ENCODE measurements at places on chromosomes 6 and 20.

GRCh38 chr6:168388641-168389633 is 52.0 kb upstream of the SMOC2 start:
- no peak for DNase-seq

DNA sequence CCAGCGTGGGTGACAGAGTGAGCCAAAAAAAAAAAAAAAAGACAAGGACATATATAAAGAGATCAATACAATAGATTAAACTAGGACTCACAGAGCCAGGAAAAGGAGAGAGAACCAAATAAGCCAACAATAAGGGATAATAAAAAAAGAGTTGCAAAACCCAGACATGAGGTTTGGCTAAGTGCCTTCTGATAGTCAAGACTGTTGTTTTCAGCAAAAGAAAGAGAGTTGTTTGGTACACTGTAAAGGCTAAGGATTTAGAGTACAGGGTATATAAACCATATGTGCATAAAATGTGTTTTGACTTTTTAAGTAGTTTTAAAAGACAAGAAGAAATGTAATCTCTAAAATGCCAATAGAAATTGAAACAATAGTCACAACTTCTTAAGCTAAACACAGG is 42.8 kb downstream of the RPF2 start:
- no peak for DNase-seq

DNA sequence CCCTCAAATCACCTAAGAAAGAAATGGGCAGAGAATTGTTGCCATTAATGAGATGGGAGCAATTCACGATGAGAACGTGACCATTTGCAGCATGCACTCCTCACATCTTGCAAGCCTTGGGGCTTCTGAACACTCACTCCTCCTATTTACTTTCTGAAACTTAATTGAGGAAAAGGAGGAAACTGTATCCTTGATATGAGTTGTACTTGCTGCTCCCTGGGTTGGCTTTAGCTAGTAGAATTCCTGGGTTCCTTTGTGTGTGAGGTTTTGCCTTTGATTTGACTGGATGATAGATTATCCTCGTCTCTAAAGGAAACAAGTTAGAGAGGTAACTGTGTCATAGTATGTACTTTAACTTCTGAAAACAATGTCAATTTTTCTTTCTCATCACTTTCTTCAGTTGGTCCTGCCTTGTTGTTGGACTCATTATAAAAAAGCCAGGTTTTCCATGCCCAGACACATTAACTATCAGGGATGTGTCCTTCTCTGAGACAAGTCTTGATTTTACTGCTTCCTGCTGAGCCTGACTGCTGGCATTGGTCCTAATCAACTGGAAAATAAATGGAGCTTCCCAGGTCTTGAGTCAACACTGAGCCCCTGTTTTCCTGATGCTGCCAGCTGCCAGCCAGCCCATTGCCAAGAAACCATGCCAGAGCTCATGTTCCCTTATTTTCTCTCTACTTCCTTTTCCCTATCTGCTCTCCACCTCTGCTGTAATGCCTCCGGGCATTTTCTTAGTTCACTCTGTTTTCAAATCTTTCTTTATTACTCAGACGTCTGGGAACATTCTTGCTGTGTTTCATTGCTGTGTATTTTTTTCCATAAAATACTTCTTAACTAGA is 6.0 kb upstream of the MRAP2 start:
- no peak for DNase-seq

DNA sequence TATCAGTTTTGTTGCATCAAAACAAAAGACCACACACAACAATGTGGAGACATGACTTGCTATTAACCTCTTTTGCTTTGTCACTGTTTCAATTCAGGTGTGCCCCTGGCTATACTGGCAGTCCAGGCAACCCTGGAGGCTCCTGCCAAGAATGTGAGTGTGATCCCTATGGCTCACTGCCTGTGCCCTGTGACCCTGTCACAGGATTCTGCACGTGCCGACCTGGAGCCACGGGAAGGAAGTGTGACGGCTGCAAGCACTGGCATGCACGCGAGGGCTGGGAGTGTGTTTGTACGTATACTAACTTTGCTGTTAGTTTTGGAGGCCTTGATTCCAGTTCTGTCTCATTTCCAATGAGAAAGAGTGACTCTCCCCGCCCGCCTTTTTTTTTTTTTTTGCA is 356.9 kb downstream of the ARHGAP18 start:
- no peak for DNase-seq

DNA sequence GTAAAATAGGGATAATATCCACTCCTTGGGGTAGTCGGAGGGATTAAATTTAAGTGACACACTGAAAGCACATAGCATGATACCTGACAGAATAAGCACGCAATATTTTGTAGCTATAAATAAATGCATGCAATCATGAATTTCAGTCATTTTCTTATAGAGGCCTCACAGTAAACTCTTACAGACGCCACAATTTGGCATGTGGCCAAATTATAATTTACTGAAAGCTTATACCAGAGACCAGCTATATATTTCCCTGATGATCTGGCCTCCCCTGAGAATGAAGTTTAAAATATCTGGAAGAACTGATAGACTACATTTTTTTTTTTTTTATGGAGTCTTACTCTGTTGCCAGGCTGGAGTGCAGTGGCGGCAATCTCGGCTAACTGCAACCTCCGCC is 40.9 kb downstream of the QRSL1 start:
- no peak for DNase-seq

GRCh38 chr20:36213362-36213761 is 22.9 kb upstream of the AAR2 start:
- no peak for DNase-seq

DNA sequence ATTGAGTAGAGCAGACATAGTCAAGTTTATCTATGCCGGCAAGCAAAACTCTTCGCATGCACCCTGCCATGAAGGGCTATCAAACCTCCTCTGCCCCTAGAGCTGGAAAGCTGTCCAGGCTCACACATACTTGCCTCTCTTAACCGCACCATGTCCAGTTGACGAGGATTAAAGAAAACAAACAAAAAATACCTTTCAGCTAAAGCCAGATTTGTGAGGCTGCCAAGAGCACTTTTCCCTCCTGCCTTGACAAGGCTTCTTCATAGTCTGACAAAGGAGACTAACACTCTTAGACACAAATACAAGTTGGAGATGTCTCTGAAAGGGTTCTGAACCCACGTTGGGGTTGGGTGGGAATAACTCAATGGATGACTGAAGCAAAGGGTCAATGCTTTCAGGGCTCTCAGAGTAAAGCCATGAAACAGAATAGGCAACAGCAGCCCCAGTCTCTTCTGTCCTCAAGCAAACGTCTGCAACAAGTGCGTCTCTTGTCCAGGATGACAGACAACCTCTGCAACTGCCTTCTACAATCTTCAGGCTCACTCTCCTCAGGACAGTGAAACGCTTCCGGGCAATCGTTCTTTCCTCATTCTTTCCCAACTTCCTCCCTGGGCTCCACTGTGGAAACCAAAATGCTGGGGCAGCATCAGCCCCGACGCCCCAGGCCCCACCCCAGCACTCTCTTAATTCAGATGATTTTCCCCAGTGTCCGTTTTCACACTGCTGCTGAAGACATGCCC is 57.8 kb downstream of the AGPAT4 start:
- DNase-seq: no peak

GRCh38 chr6:1499777-1500176 is 109.9 kb upstream of the FOXC1 start:
- DNase-seq: no peak

- DNase-seq: no peak
These were observed 12.4 kb upstream of the CPNE5 start for GRCh38 chr6:36851626-36852025.

GRCh38 chr20:41151134-41151869 is 14.0 kb downstream of the PLCG1 start:
- no peak for DNase-seq

GRCh38 chr6:128518434-128519131 is 1.8 kb downstream of the PTPRK start:
- DNase-seq: no peak

GRCh38 chr6:112501705-112502104 is 154.6 kb downstream of the RFPL4B start:
- DNase-seq: peak; percentile 65

GRCh38 chr6:25414755-25415154 is 135.6 kb downstream of the CARMIL1 start:
- no peak for DNase-seq
